ENCODE measurements at places on chromosomes 7 and 10. TPM values are rescaled to one million over a fixed set of nuclear protein-coding genes. Genes with fewer than 3 reads are reported as not detected.

The CLEC2L gene
- not detected for total RNA-seq

The ERVW-1 gene
- not detected for total RNA-seq

DNA sequence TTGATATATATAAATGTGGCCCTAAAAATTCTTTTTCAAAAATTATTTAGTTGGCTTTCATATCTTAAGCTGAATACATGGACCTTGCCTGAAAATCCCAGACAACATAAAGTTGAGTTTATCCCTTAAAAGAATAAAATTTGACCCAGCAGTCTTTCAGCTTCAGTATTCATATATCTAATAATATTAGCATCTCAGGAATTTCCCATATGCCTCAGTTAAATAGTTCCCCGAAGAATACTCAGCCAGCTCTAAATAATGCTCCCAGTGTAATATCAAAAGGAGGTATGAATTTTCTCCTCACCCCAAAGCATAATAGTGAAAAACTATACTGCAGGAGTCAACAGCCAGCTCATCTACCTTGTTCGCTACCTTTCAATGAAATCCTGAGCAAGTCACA, 145.9 kb downstream of the CTNNA3 start:
- DNase-seq: no peak

DNA sequence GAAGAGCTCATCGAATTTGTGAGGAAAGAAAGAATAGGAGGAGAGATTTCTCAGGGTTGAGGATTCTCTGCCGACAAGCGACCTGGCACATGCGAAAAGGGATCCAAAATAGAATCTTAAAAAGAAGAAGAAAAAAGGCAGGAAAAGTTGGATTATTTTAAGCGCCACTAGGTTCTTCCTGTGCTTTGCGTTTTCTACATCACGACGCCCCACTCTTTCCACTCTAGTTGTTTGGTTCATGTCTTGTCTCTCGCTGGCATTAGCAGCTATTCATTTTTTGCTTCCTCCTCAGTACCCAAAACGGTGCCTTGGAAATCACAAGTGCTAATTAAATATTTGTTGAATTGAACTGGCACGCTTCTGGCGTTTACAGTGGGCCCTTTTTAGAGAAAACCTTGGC, 674 bp upstream of the FRA10AC1 start:
- DNase-seq: no peak

GRCh38 chr10:48625826-48626134, 20.9 kb upstream of the ARHGAP22 start:
- DNase-seq: no peak

All from GM23338 (cell line).